Stimulated activated CD4-positive, alpha-beta T cell treated with anti-CD3 and anti-CD28 coated beads, TNF-alpha, amount 100 ng/mL, for 1 hour (primary cell): ENCODE measurements at places on chromosomes 1 and 21.
A peak's percentile ranks its signal among the peaks of the same experiment; 100 is the strongest.

GRCh38 chr1:96478228-96478627, 243.4 kb upstream of the PTBP2 start:
- DNase-seq, result no peak

DNA sequence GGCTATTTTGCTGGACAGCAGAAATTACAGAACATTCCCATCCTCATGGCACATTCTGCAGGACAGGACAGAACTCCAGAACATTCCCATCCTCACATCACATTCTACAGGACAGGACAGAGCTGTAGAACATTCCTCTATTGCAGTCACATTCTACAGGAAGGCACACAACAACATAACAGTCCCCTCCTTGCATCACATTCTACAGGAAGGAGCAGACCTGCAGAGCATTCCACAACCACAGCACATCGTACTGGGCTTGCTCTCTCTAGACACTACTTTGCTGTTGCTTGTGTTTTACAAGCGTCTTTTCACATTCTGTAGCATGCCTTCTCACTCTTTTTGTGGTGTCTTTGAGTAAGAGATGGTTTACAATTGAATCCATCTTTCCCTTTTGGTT, 26.8 kb upstream of the ABCB10 start:
- no peak for DNase-seq

DNA sequence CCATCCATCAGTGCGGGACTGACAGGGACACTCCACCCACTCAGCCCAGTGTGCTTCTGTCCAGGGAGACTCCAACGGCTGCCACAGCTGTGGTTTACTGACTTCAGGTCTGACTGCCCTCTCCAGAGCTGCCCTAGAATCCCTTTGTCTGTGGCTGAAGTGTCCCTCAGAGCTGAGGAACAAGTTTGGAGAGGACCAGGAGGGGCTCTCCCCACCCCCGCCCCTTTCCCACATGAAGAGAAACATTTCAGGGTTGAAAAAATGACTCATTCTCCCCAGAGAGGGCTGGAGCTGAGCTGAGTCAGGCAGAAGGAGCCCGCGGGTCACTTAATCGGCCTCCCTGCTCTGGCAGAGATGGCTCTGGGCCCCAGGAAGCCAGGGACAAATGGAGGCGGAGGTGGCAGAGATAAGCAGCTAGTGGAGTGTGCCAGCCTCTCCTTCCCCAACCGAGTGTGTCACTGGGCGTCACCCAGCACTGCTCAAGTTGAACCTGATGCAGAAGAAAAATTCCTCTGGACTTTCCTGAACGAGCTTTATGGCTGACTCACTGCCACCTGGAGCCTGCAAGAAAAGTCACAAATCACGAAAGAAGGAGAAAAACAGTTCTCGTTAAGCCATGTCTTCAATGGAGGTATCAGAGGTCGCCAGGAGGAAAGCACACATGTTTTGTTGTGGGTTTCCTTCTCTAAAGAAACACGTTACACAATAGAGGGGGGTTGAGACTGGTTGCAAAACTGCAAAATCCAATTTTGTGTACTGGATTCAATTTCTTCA, 34.3 kb upstream of the ECE1 start:
- DNase-seq, result peak; percentile 35

- DNase-seq, result no peak
Measured at GRCh38 chr1:226239421-226239820, 16.0 kb downstream of the MIXL1 start.

DNA sequence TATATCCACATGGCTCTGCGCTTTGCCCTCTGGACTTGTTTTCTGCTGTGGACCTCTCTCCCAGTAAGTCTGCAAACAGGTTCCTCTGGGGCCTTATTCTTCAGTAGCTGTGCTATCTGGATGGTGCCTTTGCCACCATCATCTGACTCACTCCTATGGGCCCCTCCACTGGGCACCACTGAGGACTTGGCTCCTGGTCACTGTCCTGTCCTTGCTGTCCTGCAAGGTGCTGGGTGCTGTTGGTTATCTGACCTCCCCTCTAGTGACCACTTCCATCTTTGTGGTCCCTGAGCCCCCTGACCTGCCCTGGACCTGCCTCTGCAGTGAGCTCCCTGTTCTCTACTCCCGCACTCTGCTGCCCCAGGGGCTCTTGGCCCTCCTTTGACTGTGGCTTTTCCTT, 6.7 kb downstream of the CNIH3 start:
- no peak for DNase-seq

- no peak for DNase-seq
Measured at GRCh38 chr1:241532162-241532531, at the start of gene KMO. TSS of gene KMO (plus strand) at chr1:241532378. CDS start at chr1:241532445, 67 bp downstream.

GRCh38 chr1:233045588-233045987, 95.2 kb downstream of the NTPCR start:
- no peak for DNase-seq

DNA sequence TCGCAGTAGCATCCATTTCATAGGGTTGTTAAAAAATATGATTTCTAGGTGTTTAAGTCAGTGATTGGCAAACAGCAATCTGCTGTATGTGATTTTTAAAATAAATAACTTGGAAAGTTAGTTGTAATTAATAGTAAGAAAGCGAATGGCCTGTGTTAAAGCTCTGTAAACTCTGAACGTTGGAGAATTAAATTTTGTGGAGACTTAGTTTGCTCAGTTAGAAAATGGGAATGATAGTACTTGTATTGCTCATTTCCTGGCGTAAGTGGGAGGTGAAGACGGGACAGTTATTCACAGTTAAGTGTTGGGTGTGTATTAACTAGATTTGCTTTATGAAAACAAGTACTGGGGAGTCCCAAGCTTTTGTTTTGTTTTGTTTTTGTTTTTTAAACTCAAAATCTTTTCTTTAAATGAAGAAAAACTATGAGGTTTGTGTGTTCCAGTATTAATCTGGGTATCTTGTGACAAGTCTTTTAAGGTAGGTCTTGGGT, 995 bp downstream of the CACYBP start:
- DNase-seq, result no peak

GRCh38 chr1:70528590-70529333, 117.7 kb downstream of the CTH start:
- DNase-seq, result no peak

DNA sequence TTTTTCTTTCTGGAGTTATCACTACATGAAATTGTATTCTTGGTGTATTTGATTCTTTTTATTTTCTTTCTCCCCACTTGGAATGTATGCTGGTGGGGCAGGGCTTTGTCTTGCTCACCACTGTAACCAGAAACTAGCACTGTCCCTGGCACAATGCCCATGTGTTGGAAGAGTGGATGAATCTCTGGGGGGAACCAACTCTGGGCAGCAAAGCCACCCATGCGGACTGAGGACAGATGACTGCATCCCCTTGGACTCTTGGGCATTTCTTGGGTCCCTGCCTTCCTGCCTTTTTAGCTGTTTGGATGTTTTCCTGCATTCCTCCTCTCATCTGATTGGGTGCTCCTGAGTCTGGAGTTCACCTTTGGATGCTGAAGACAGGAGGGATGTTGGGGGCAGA, 6.1 kb downstream of the CYP4B1 start:
- DNase-seq, result no peak

GRCh38 chr1:234132795-234133194, 228.3 kb downstream of the SLC35F3 start:
- no peak for DNase-seq

DNA sequence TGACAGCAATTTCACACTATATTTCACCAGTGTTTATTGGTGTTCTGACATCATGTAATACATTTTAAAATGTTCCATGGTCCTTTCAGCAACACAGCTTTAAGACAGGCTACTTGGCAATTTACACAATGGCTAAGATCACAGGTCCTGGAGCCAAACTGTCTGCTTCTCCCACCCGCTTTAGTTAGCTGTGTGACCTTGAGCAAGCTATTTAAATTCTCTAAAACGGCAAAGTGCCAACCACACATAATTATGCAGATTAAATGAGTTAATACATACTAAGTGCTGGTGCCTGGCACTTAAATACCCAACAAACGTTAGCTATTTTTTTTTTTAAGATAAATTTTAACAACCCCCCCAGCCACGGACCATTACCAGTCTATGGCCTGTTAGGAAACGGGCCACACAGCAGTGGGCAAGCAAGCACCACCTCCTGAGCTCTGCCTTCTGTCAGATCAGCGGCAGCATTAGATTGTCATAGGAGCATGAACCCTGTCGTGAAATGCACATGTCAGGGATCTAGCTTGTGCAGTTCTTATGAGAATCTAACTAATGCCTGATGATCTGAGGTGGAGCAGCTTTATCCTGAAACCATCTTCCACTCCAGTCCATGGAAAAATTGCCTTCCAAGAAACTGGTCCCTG, 26.9 kb downstream of the SOD1 start:
- DNase-seq, result no peak

GRCh38 chr21:28516021-28516420, 476.7 kb downstream of the LTN1 start:
- DNase-seq, result no peak

GRCh38 chr1:20400341-20401177, 85.5 kb downstream of the CAMK2N1 start:
- no peak for DNase-seq

- no peak for DNase-seq
Measured at GRCh38 chr1:229108598-229109201, 162.2 kb upstream of the RAB4A start.

GRCh38 chr1:231969076-231969475, 342.5 kb downstream of the DISC1 start:
- DNase-seq, result no peak

DNA sequence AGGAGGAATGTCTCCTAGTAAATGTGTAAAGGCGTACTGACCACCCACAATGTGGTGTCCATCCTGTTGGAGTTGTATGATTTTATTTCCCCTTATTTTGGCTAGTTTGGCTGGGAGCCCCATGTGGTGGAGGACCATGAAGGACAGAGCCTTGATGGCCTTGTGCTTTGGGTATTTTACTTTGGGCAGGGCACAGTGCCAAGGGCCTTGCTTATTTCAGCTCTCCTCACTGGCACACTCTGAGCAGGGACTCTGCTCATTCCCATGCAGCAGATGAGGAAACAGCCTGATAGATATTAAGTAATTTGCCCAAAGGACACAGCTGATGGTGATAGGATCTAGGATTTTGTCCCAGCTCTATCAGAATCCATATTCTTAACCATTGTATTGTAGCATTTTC, 50.2 kb downstream of the SMYD2 start:
- no peak for DNase-seq

- no peak for DNase-seq
Measured at GRCh38 chr1:158289811-158290210, at the start of gene CD1C. TSS of gene CD1C (plus strand) at chr1:158289923. CDS start at chr1:158290065, 142 bp downstream.
